CD4-positive, alpha-beta T cell treated with Interleukin-2 at 100 ng/mL for 4 hours (primary cell): ENCODE measurements at places on chromosomes 11 and 22.

DNA sequence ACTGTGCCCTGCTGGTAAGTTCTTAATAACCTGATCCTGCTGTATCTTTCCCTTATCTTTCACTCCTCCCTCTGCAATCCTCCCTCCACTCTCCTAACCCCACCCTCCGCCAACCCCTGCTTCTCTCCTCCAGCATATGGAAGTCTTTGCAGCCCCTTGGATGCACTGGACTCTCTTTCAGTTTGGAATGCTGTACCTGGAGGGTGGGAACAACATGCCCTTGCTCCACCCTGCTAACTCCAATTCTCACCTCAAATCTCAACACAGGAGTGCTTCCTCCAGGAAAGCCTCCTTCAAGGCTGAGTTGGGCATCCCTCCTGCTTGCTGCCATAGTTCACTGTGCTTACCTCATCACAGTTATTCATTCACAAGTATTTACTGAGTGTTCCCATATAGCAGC lies 52.8 kb upstream of the LDLRAD3 start:
- DNase-seq, result no peak

GRCh38 chr11:72972496-72973128 lies 158.4 kb downstream of the ATG16L2 start:
- DNase-seq, result no peak

GRCh38 chr11:19370100-19370861 lies 129.5 kb upstream of the E2F8 start:
- DNase-seq, result no peak

GRCh38 chr11:113178381-113179070 lies 135.9 kb upstream of the TTC12 start:
- no peak for DNase-seq

- no peak for DNase-seq
These were observed 18.4 kb downstream of the OR51I2 start for GRCh38 chr11:5467527-5467926.

DNA sequence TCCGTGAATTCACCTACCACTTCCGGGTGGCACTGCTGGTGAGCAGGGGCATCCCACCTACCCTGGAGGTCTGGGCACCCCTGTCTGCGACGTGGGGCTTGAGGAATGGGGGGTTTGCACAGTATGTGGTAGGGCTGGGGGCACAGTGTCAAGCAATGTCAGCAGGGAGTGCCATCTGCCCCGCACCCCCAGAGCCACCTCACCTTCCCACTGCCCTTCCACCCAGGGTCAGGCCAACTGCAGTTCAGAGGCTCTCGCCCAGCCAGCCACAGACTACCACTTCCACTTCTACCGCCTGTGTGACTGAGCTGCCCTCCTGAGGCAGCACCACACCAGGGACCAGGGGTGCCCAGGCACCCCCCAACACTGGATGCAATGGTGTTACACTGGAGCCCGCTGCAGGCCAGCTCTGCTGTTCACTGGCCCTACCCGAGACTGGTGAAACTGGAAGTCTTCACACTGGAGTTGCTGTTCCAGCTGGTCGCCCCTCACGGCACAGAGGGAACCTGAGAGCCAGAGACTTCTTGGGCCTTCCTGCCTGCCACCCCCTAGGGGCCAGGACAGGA lies 6.5 kb downstream of the TMEM258 start:
- no peak for DNase-seq

DNA sequence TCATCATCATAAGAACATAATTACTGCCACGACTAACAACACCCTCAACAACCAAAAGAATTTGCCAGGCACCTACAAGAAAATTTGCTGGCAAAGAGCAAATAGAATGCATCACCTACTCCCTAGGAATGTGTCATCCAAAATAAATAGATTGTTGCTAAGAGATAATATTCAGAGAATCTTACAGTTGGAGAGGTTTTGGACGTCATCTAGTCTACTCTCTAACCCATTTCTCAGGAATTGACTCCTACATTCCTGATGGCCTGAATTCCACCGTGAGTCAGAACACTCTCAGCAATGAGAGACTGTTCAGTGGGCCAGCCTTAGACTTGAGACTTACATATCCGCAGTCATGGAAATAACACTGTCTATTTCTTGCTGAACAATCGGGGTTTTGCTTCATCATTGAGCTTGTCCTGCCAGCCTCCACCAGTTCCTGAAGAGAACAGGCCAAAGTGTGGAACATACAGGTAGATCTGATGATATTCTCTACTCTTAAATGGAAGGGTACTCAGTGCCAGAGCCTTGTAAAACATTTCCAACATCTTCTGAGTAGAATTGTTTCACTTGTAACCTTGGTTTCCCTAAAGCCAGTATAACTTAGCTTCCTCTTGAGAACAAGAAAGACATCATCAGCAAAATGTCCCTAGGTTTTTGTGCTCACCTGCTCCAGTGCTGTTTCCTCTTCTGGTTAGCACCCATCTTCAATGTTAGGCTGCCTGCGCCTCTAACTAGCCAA lies 8.3 kb downstream of the KIRREL3 start:
- no peak for DNase-seq

DNA sequence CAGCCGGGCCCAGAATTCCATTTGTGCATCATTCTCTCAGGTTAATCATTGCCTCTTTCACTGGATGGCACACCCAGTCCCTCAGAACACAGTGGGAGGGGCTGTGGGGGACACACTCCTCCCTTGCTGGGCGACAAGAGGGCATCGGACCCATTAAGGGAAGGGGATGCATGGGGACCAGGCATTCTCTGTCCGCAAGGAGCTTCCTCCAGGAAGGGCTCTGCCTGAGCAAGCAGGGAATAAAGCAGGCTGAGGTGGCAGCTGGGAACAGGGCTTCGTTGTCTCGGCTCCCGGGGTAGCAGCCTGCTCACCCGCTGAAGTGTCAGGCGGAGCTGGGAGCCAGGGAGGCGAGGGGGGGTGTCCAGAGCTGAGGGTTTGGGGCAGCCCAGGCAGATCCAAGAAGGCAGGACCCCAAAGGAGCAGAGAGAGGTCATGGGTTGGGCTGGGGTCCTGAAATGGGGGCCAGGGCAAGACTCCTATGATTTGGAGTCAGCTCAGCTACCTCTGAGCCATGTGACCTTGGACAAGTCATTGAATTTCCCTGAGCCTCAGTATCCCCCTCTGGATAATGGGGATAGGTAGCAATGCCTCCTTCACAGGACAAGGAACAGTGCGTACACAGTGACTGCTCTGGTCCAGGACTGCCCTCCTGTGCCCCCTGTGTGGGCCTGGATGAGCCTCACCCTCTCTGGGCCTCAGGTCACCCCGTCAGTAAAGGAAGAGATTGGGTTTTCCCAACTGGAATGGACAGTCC lies 1.4 kb downstream of the GAL3ST1 start:
- no peak for DNase-seq

DNA sequence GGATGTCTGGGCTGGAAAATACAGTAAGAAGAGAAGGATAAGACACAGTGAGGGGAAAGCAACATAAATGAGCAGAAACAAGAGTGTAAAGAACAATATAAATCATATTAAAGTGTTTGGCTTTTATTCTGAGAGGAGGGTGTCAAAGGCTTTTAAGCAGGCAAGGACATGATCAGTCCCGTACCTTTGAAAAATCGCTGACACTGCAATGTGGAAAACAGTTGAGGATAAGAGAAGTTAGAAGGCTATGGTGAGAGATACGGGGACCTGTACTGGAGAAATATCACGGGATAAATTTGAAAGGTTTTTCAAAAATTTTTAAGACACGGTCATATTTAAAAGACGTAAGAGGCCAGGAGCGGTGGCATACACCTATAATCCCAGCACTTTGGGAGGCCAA lies 30.3 kb downstream of the CDON start:
- DNase-seq, result no peak

DNA sequence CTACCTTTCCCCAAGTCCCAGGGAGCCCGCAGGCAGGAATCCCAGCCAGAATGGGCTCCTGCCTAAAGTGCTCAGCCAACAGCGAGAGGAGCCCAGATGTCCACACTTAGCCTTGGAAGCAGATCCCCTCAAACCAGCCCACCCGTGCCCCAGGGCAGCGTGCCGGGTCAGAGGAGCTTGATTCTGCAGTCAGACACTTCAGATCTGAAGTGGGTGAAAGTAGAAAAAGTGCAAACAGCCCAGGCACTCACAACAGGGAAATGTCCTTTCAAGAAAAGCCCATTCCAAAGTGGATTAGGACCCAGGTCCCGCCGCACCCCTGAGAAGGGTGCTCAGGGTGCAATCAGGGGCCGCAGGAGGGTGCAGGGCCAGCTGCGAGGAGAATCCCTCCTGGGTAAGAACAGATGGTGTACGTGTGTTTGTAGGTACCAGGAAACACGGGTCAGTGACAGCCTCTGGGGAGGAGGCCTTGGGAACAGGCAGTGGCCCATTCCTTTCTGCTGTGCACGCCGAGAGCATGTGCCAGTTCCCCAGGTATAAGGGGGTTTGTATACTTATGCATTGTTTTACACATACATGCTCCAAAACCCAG lies 17.7 kb downstream of the ELFN2 start:
- DNase-seq, result no peak

- DNase-seq, result no peak
These were observed 75.6 kb downstream of the SHANK2 start for GRCh38 chr11:71176812-71177211.

DNA sequence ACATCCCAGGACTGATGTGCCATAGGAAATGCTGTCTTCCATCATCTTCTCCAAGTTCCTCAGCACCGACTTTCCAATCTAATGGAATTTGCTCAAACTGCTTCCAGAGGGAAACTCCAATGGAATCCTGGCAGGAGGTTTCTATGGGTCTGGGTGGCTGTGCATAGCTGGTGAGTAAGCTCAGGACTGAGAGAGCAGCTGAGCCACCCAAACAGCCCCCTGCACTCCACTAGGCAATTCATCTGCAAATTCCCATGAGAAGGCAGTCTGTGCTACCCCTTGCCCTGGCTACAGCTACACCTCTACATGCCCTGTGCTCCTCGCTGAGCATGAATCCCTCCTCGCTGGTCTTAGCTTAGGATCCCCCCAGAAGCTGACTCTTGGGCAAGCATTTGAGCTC lies 127.9 kb upstream of the CSNK2A3 start:
- no peak for DNase-seq

GRCh38 chr11:94178331-94178730 lies 49.7 kb downstream of the PANX1 start:
- no peak for DNase-seq

GRCh38 chr11:6377902-6378639 lies 12.2 kb upstream of the SMPD1 start:
- peak; percentile 14 for DNase-seq

- DNase-seq, result no peak
These were observed 17.9 kb downstream of the RFPL1 start for GRCh38 chr22:29456211-29456671.

GRCh38 chr11:119509969-119510401 lies 87.0 kb upstream of the THY1 start:
- peak; percentile 13 for DNase-seq

DNA sequence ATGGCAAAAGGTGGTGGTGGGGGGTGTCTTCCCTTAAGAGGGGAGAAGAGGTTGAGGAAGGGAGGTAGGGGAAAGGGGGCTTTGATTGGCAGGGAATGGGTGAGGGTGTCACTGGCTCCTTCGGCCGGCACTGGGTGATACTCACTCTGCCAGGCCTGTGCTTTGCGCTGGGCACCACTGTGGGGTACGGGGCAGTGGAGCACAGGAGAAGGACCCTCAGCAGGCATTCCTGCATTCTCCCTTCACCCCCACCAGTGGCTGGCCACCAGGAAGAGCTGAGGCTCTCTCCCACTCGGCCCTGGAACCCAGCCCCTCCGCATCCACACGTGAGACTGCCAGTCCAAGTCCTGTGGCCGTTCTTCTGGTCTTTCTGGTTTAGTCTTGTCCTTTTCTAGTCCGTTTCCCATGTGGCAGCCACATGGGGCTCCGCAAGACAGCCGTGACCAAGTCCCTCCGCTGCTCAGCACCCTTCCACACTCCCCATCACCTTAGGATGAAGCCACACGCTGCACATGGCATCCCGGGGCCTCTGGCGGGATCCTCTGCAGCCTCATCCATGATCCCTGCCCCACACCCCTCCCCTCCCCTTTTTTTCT lies 8.0 kb downstream of the CAPN5 start:
- DNase-seq, result no peak

GRCh38 chr11:844693-845644 lies 2.3 kb downstream of the TSPAN4 start:
- DNase-seq, result peak; percentile 20

DNA sequence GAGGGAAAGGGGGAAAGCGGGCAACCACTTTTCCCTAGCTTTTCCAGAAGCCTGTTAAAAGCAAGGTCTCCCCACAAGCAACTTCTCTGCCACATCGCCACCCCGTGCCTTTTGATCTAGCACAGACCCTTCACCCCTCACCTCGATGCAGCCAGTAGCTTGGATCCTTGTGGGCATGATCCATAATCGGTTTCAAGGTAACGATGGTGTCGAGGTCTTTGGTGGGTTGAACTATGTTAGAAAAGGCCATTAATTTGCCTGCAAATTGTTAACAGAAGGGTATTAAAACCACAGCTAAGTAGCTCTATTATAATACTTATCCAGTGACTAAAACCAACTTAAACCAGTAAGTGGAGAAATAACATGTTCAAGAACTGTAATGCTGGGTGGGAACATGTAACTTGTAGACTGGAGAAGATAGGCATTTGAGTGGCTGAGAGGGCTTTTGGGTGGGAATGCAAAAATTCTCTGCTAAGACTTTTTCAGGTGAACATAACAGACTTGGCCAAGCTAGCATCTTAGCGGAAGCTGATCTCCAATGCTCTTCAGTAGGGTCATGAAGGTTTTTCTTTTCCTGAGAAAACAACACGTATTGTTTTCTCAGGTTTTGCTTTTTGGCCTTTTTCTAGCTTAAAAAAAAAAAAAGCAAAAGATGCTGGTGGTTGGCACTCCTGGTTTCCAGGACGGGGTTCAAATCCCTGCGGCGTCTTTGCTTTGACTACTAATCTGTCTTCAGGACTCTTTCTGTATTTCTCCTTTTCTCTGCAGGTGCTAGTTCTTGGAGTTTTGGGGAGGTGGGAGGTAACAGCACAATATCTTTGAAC lies 6.8 kb downstream of the MALAT1 start:
- peak; percentile 11 for DNase-seq

- no peak for DNase-seq
These were observed 551 bp downstream of the AGBL2 start for GRCh38 chr11:47714554-47715081.

GRCh38 chr22:29187831-29188230 lies 17.9 kb upstream of the EMID1 start:
- no peak for DNase-seq
